COR-L47 (cell line): ENCODE measurements at places on chromosomes 3 and 15.

- peak; percentile 72 for DNase-seq
Measured at GRCh38 chr3:168620854-168621253, 525.1 kb upstream of the GOLIM4 start.

GRCh38 chr3:55480911-55481743, 6.0 kb downstream of the WNT5A start:
- no peak for DNase-seq

DNA sequence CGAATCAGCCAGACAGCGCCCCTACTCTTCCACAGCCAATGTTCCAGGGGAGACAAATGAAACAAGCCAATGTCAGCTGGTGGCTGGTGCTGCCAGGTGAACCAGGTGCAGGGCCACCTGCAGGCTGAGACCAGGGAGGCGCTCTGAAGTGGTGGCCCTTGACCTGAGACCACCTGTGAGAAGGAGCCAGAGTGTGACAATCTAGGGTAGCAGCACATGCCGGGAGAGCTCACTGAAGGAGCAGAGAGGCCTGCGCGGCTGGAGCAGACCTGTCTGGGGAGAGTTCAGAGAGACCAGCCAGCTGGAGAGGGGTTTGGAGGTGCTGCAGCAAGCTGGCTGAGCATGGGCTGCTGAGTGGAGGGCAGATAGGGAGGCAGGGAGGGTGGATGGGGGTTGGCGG, 693 bp upstream of the STAB1 start:
- DNase-seq, result no peak

- DNase-seq, result no peak
Measured at GRCh38 chr15:70627734-70628548, 135.4 kb downstream of the UACA start.

GRCh38 chr15:31586841-31587240, 260.2 kb downstream of the KLF13 start:
- DNase-seq, result no peak

DNA sequence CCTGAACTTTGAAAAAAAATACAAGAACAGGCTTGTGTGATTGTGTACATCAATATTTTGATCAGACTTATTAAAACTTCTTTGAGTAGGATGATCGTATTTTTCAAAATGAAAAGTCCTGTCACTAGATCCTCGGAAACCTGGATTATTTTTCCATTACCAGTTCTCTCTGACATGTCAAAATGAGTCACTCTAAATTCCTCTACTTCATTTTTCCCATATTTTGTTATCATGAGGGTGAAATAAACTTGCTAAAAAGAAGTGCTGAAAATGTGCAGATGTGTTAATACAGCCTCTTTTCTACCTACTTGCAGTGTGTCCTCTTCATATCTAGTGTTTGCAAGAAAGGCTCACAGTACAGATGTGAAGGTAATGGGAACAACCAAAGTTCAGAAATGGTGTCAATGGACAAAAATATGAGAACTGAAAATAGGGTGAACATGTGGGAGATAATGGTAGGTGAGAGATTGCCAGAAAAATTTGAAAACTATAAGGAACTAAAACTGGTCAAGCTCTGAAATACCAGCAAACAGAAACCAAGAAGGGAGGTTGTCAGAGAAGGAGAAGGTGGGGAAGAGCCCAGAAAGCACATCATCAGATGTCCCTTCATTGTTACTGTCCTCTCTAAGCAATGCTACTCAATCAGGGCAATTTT, 108.2 kb downstream of the EOMES start:
- DNase-seq, result no peak

DNA sequence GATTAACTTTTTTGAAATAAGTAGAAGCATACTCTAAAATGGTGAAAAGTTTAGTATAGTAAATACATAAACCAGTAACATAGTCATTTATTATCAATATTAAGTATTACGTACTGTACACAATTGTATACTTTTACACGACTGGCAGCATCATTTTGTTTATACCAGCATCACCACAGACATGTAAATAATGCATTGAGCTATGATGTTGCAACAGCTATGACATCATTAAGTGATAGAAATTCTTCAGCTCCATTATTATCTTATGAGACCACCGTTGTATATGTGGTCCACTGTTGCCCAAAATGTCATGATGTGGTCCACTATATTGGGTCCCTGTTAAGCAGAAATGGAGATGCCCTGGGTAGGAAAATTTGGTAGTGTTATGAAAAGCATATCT, 51.3 kb downstream of the DRD3 start:
- no peak for DNase-seq

- DNase-seq, result no peak
Measured at GRCh38 chr3:69368129-69368741, 17.7 kb downstream of the FRMD4B start.

DNA sequence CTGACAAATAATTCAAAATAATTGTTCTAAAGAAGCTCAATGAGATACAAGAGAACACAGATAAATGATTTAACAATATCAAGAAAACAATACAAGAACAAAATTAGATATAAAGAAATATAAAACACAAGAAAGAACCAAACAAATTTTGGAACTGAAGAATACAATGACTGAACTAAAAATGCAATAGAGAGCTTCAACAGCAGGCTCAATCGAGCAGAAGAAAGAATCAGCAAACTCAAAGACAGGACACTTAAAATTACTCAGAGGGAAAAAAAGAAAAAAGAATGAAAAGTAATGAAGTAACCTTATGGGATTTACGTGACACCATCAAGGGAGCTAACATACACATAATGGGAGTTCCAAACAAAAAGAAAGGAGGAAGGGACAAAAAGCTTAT, 32.1 kb downstream of the CCDC54 start:
- DNase-seq, result no peak

GRCh38 chr15:23690450-23690852, 3.3 kb upstream of the NDN start:
- no peak for DNase-seq

GRCh38 chr15:72995849-72996248, 56.4 kb upstream of the NEO1 start:
- no peak for DNase-seq
